ENCODE measurements at places on chromosomes 2 and 18.

- DNase-seq, result no peak
These were observed 25.4 kb downstream of the TET3 start for GRCh38 chr2:74010087-74010541.

GRCh38 chr18:23257686-23258565 is 122.6 kb downstream of the CABLES1 start:
- no peak for DNase-seq

DNA sequence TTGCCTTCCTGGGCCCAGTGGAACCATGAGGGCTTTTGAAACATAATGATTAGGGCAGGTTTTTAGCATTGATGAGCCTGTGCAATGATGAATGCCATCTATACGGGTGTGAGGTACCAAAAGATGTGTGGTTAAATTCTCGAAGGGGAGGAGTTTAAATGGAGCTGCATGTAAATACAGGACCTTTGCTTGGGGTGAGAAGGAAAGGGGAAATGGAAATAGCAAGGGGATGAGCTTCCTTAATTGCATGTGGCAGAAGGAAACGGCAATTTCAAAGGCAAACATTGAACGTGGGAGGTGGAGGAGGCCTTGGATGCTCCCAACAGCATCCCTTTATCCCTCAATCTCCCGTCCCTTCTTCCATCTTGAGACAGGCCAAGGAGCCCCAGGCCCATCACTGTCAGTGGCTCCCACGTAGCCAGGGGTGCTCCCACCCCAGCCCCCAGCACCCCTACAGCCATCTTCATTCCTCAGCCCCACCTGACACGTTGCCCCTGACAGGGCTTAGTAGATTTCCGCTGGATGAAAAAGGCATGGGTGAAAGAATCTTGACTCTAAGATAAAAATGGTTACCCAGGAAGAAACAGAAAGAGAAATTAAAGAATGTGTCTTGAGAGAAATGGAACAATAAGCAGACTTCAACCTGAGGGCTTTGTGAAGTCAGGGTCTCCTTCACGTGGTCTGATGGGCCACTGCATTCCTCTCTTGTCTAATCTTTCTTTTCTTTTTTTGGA is 32.5 kb downstream of the INPP5D start:
- no peak for DNase-seq

GRCh38 chr2:24400207-24400907 is 40.0 kb upstream of the ITSN2 start:
- DNase-seq, result no peak

DNA sequence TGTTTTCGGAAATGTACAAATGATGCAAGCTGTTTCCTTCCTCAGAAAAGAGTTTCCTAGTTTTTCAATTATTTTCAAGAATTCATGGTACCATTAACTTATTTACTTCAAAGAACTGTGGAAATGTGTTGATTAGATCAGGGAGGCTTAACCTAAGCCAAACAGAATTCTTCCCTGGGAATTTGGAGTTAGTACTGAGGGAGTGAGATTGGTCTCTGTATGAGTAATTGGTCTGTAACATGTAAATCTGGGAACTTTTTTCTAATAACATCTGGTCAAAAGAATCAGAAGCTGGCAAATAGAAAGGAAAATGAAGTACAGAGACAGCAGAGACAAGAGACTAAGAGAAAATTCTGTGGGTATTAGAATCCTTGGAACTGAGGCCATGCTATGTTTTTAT is 145.8 kb downstream of the BABAM2 start:
- no peak for DNase-seq

GRCh38 chr2:216344206-216344949 is 27.9 kb downstream of the MARCHF4 start:
- no peak for DNase-seq

- DNase-seq, result no peak
These were observed 8.6 kb downstream of the CLIP4 start for GRCh38 chr2:29123617-29124349.

GRCh38 chr2:224157655-224158054 is 118.6 kb upstream of the SERPINE2 start:
- DNase-seq, result no peak

DNA sequence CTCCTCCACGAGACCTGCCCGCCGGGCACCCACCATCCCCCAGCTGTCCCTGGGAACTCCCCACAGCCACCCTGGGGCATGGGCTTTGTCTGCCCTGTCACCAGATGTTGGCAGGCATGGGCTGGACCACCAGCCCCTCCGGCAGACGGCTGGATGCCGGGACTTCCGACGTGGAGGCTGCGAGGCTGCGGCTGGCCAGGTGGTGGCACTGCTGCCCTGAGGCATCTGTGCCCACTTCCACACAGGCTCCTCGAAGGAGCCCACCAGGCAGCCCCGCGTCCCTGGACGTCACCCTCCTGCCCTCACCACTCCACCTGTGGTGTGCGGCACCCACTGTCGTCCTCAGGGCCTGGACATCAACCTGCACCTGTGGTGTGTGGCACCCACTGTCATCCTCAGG is 319.9 kb upstream of the SALL3 start:
- no peak for DNase-seq

GRCh38 chr18:6595666-6596065 is 133.8 kb upstream of the ARHGAP28 start:
- no peak for DNase-seq

DNA sequence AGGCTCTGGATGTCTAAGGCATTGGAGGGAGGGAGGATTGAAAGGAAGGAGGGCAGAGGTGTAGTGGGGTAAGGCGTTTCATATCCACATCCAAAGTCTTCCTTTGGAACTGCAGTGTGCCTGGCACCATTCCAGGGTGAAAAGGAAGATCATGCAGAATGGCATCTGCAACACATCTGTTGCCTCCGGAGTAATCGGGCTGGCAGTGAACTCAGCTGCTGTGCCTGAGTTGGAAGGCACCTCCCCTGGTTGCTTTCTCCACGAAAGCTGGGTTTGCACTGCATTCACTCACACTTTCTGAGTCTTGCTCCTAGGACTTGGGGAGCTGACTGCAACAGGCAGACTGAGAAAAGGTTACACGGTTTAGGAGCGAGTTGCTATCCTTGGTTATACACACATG is 30.3 kb upstream of the SEC11C start:
- no peak for DNase-seq

- no peak for DNase-seq
These were observed 104.2 kb upstream of the NEUROD1 start for GRCh38 chr2:181784556-181784955.

DNA sequence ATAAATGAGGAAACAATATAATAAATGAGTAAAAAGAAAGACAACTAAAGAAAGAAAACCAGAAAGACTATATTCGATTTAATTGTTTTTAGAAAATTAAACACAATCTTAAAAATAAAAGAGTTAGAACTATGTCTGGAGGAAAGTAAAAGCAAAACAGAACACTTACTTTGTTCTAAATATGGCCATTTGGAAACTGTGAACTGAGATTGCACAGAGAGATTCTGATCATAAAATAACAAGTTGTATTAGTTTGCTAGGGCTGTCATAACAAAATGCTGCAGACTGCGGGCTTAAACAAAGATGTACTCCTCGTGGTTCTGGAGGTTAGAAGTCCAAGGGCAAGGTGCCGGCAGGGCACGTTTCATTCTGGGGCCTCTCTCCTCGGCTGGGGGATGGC is 128.1 kb upstream of the AQP4 start:
- DNase-seq, result no peak

GRCh38 chr2:152175012-152175367 is 573 bp downstream of the STAM2 start:
- no peak for DNase-seq

DNA sequence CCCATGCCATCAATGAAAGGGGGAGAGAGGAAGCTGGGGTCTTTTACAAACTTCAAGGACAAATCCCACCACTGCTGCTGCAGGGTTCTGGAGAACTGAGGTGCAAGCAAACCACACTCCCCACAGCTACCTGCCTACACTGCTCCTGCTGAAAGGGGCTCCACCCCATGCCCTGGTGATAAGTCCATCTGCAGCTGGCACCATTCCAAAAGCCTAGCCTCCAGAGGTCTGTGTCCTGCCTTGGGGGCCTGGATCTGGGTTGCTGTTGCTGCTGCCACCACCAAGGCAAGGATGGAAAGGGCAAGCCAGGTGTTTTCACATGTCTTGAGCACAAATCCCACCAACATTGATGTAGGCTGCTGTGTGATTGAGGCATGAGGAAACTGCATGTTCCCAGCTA is 97.4 kb upstream of the UBE2E3 start:
- no peak for DNase-seq

GRCh38 chr2:174223388-174223787 is 24.9 kb downstream of the OLA1 start:
- DNase-seq, result no peak

GRCh38 chr2:26302846-26303245 is 43.1 kb upstream of the SELENOI start:
- DNase-seq, result no peak

GRCh38 chr18:8496186-8496585 is 113.1 kb upstream of the RAB12 start:
- DNase-seq, result no peak

DNA sequence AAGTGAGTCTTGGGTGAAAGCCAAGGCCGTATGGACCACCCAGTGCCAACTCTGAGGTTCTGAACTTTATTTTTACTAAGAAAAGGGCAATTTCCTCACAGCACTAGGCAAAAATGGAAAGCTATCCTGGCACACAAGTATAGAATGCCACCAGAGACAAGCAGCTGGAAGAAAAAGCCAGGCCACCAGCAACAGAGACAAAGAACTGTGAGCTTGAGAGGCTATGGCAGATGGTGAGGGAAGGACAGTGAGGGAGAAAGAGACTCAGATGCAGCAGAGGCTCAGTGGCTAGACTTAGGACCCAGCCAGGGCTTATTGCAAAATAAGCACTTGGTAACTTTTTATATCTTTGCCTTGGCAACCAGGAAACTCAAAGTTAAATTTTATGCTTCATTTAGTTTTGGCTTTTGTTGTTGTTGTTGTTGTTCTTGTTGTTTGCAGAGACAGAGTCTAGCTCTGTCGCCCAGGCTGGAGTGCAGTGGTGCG is 78.0 kb upstream of the BZW1 start:
- no peak for DNase-seq

GRCh38 chr2:70035344-70035844 is 51.9 kb upstream of the PCBP1 start:
- DNase-seq, result no peak
